Stimulated activated CD8-positive, alpha-beta memory T cell treated with anti-CD3 and anti-CD28 coated beads, Interleukin-4, amount 100 ng/mL, for 48 hours (primary cell): ENCODE measurements at places on chromosomes 16 and 17.

GRCh38 chr17:82205720-82206508 lies 6.7 kb downstream of the CCDC57 start:
- peak; percentile 83 for DNase-seq

- DNase-seq = no peak
These were observed 224.3 kb downstream of the MSI2 start for GRCh38 chr17:57480438-57481196.

GRCh38 chr16:55443434-55444346 lies 35.3 kb upstream of the MMP2 start:
- DNase-seq = no peak

DNA sequence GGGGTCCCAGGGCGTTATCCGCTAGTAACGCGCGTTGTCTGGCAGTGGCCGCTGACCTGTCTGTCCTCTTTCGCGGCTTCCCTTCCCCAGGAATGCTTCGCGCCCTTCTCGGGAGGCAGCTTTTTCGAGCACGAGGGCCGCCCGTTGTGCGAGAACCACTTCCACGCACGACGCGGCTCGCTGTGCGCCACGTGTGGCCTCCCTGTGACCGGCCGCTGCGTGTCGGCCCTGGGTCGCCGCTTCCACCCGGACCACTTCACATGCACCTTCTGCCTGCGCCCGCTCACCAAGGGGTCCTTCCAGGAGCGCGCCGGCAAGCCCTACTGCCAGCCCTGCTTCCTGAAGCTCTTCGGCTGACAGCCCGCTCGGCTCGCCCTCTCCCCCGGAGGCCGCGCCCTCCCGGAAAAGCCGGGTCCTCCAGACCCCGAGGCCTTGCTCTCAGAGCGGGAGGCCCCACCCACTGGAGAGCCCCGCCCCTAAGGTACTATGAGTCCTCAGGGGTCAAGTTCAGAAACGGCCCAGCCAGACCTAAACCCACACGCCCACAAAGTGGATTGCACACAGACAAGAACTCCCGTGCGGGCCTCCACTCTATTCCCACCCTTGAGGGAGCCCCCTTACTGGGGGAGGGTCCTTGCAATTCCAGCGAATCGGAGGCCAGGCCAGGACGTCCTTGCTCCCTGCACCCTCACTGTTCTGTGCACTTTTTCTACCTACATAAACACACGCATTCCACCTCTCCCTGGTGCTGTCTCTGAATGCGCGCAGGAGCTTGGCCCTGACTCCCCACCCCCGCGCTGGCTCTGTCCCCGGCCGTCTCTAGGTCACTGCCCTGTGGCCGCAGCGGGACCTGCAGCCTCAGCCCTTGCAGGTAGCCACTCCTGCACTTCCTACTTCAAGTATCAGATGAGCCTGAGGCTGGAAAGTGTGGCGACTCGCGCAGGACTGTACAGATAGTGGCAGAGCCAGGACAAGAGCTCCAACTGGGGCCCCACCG lies 5.4 kb upstream of the SLC5A2 start:
- DNase-seq = peak; percentile 71

DNA sequence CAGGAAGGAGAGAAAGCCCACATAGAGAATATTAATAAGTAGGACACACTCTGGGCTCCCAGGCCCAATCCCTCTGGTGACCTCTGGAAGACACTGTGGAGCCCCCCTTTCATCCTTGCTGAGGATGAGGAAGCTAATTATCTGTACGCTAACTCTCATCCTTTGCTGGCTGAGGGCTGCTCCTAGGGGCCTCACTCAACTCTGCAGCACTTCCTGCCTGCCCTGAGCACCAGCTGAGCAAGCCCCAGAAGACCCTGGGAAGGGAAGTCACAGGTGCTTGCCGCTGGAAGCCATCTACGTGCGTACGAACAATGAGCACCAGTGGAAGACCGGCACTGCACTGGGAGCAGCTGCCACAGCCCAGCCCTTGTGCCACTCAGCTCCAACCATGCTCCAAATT lies 145.8 kb upstream of the CDH5 start:
- DNase-seq = no peak

- DNase-seq = no peak
These were observed 240.4 kb upstream of the TNRC6C start for GRCh38 chr17:77717941-77718668.

GRCh38 chr16:22318690-22319358 lies 21.6 kb downstream of the POLR3E start:
- DNase-seq = peak; percentile 80

DNA sequence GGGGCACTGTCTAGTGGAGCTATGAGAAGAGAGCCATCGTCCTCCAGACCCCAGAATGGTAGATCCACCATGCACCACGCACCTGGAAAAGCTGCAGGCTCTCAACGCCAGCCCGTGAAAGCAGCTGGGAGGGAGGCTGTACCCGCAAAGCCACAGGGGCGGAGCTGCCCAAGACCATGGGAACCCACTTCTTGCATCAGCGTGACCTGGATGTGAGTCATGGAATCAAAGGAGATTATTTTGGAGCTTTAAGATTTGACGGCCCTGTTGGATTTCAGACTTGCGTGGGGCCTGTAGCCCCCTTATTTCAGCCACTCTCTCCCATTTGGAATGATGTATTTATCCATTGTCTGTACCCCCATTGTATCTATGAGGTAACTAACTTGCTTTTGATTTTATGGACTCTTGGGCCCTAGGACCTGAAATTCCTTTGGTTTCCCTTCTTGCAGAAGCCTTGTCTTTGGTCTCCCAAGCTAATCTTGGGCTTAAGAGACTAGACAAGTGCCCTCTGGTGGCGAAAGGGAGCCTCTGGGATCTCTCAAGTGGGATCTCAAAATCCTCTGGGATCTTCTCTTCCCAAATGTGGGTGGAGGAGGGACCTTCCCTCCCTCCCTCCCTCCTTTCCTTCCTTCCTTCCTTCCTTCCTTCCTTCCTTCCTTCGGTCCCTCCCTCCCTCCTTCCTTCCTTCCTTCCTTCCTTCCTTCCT lies 58.2 kb upstream of the HAPSTR1 start:
- DNase-seq = no peak

DNA sequence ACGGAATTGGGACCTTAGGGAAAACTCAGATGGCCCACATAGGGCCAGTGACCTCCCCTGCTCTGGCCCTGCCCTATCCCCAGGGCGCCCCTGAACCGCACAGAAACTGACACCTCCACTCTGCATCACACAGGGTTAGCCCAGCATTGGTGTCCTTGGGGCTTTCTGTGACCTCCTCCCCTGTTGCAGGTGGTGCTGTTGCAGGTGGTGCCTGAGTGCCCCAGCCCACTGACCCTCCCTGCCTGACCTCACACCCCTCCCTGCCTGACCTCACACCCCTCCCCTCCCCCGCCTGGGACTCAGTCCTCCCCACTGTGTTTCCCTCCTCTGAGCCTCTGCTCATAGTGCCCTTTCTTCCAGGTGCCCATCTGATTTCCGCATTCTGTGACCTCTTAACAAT lies 21.4 kb downstream of the TNFRSF13B start:
- no peak for DNase-seq

GRCh38 chr17:36533935-36534839 lies 481 bp downstream of the MYO19 start:
- DNase-seq = peak; percentile 70

GRCh38 chr17:17345686-17346427 lies 42.7 kb downstream of the NT5M start:
- DNase-seq = no peak

- DNase-seq = peak; percentile 47
These were observed 7.3 kb downstream of the C16orf54 start for GRCh38 chr16:29738514-29738913.

- DNase-seq = peak; percentile 81
These were observed 11.5 kb downstream of the FLII start for GRCh38 chr17:18246880-18247612.

- peak; percentile 74 for DNase-seq
These were observed at the start of gene SLC16A3 for GRCh38 chr17:82228842-82229697. SLC16A3 (plus strand) TSS chr17:82229042; CDS start chr17:82236009, 6,967 bp downstream.

DNA sequence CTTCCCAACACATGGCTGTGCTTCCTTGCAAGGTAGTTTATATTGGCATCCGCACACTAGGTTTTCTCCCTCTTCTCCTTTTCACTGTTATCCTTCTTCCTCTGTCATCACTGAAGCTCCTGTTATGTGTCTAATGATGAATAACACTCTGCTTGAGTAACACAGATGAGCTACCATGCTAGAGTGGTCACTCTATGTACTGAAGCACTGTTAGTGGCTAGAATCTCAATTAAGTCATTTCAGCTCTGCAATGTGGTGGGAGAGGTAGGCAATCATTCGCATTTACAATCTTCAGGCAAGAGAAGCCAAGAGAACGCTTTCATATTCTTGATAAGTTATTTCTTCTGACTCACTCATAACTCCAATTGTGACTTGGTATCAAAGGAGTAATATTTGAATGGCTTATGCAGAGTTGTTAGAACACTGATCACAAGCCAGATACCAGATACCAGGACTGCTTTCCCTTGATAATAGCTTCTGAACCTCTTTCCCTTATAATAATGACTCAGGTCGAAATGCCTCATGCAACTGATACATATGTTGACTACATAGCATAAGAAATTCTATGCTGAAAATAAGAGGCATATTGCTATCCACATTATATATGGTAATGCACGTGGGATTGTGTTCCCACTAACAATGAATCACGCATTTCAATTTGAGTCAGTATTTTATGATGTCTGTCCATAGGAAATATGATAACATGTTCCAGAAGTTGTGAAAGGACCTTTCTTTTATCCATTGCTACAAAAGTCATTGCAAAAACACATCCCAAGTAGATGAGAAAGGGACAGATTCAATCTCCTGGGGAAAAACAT lies 158.0 kb upstream of the HS3ST3A1 start:
- DNase-seq = no peak

DNA sequence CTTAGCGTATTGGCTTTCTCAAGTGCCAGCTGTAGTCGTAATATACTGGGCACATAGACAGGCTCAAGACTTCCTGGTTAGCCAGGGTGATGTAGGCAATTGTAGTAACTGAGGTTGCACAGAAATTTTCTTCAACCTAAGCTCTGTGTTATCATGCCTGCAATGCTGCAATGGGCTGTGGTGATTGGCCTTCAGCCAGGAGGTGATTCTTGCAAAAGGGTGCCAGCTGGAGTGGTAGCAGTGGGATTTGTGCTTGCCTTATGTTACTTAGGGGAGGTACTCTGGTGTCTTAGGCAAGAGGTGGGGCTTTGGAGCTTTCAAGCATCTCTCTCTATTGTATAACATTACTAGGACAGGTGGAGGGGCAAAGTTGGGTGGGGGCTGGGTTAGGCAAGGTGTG lies 495.1 kb downstream of the CDH11 start:
- no peak for DNase-seq

GRCh38 chr17:15119968-15120367 lies 145.2 kb downstream of the PMP22 start:
- no peak for DNase-seq

GRCh38 chr17:29357821-29358232 lies 32.3 kb upstream of the TAOK1 start:
- no peak for DNase-seq

GRCh38 chr17:9144502-9145249 lies 123.4 kb downstream of the NTN1 start:
- DNase-seq = no peak

- DNase-seq = no peak
These were observed 5.3 kb downstream of the DHX38 start for GRCh38 chr16:72098936-72099335.

DNA sequence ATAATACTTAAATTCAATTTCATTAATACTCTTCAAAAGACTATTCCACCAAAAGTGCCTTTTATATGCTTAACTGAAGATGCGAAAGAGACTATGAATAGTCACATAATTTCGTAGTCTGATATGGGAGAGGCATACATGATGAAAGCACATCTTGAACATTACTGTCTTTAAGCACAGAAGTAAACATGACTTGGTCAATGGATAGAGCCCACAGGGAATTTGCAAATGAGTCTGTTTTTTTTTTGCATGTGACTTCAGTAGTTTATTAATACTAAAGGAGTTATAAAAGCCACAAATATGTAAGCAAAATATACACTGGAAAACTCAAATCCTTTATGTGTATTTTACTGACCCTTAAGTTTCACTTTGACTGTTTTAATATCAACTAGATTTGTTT lies 15.9 kb downstream of the ADPRM start:
- DNase-seq = no peak

GRCh38 chr17:76049836-76050537 lies 22.3 kb downstream of the SRP68 start:
- DNase-seq = no peak

DNA sequence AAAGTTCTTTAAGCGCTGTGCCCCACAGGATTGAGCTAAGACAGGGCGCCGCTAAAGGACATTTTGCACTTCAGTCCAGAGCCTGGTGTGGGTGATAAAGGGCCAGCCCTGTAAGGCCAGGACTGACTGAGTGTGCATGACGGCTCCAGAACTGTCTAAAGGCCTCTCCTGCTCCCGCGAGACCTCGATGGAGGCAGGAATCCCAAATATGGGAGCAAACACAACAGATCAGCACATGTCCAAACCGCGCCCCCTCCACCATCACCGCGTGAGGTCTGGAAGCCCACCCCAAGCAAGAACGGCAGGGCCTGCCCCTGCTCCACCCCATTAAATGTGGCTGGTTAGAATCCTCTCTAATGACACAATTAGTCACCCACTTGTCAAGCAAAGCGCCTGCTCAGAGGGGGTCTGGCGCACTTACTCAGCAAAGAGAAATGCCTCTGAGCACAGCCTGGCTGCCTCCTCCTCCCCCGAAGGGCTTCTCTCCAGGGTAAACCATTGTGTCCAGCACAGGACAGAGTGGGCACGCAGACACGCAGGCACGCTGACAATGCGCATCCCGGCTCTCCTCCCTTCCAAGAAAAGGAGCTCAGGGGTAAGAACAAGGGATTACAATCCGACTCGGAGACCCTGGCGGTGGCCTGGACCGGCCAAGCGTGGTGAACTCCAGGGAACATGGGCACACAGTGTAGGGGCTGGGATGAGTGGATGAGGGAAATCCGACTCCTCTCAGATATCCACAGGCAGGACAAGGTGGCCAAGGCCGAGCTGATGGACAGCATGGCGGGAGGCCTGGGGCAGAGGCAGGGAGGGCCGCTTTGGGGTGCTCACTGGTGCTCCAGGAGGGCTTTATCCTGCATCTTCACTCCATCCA lies 1.5 kb downstream of the MXRA7 start:
- no peak for DNase-seq

- DNase-seq = no peak
These were observed 12.9 kb downstream of the HEATR6 start for GRCh38 chr17:60065867-60066266.

GRCh38 chr17:36089888-36090836 lies at the start of gene CCL3:
CCL3 (minus strand) TSS chr17:36090143; CDS start chr17:36090058, 85 bp downstream.
- peak; percentile 76 for DNase-seq

DNA sequence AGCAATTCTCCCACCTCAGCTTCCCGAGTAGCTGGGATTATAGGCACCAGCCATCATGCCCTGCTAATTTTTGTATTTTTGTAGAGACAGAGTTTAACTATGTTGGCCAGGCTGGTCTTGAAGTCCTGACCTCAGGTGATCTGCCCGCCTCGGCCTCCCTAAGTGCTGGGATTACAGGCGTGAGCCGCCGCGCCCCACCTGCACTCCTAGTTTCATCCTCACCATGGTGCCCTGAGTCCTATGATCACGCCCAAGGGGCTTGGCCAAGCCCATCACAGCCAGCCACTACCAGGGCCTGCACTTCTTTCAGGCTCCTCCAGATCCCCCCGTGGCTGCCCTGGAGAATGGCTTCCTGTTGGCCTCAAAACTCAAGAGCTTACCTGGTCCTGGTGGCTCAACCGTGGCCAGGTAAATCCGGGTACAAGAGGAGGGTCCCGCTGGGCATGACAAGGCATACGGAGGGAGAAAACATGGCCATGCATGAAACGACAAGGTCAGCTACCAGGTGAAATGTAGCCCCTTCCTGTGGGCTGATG lies 20.4 kb upstream of the TFAP4 start:
- DNase-seq = no peak
